NCI-H2029 treated with DMSO at 0.1 percent for 48 hours (cell line): ENCODE measurements at places on chromosomes 3 and 15.

- no peak for DNase-seq
Observed at GRCh38 chr3:57194641-57195040, 5.1 kb downstream of the HESX1 start.

- no peak for DNase-seq
Observed at GRCh38 chr15:29924750-29925149, 102.5 kb upstream of the TJP1 start.

- DNase-seq, result no peak
Observed at GRCh38 chr15:83278191-83278590, 6.3 kb downstream of the BNC1 start.

- no peak for DNase-seq
Observed at GRCh38 chr3:172213200-172213599, 173.8 kb downstream of the FNDC3B start.

DNA sequence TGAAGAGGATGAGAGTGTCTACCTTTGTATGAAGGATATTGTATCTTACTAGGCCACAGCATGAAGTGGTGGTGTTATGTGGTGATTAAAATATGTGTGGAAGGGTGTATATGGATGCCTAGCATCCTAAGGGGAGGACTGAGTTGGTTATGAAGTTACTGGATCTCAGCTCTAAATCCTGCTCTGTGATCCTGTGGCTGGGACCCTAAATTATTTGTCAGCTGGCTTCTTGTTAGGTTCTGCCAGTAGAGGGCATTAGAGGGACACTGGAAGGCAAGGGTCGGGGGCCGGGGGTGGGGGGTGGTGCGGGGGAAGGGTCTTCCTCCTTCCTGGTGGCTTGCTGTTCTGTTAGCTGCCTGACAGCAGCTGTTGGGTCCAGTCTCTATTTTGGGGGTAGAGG is 34.9 kb downstream of the MORF4L1 start:
- no peak for DNase-seq
